ENCODE measurements at places on chromosomes 7 and 10.

DNA sequence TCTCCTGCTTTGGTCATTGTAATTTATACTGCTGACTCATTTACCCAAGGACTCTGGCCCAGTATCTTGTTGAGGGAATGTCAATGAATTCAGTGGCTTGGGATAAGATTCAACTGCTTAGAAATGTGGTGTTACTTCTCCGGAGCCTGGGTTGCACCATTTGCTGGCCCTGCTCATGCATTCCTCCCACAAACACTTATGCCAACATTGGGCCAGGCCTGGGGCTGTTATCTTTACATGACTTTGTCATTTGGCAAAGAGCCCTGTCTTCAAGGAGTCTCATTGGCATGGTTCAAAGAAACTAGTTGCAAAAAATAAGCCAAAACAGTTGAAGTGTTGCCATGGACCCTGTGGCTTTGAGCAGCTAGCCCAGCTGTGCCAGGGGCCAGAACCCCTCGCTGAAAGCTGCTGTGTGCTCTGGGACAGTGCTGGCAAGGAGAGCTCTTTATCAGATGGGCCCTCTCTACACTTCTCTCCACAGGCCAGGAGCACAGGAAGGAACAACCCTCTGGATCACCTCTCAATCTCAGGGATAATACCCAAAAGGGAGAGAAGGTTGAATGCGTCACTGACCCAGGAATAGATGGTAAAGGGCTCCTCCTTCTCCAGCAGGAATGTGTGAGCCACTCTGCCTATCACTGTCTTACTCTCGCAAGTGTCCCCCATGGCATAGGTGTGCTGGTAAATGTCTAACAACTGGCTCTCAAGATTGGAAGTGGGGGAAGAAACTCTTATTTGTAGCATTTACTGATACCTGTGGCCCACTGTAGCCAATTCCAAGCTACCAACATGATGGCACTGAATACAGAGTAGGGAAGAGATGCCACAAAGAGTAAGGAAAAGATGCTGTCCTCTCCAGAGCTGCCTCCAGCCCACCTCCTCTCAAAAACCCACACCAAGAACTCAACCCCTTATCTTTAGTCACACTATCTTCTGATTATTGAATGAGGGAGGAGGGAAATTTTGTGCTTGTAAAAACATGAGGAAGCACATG, 23.5 kb upstream of the PDE1C start:
- no peak for DNase-seq

GRCh38 chr7:129123510-129123857, 21.0 kb upstream of the TSPAN33 start:
- DNase-seq = no peak

DNA sequence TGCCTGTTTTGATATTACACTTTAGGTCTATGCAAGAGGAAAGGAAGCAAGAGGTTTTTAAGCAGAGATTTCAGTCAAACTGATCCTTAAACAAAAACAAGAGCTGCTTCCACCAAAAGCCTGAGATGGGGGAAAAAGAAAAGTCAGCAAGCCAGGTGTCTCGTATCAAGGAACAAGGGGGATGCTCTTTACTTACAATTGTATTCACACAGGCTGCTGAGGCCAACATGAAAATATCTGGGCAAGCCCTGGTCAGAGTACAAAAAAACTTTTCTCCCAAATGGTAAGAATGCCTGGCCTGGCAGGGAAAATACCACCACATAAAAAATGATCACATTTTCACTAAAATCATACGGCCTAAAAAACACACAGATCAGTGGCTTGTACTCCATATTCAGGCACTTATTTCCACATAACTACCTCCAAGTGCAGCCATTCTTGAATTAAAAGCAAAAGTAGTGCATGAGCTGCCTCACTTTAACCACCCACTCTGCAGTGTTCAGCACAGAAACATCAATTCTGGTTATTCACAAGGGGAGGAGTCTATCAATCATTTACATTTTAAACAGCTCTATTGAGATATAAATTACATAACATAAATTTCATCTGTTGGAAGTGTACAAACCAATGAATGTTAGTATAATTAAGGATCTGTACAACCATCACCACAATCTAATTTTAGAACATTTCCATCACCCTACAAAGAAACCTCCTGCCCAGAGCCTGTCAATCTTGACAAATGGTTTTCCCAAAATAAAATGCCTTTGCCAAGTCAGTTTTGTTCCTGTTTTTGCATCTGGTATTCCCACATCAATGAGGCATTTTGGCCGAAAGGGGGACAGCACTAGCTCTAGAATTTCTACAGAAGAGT, 70.2 kb downstream of the GRB10 start:
- DNase-seq = no peak

GRCh38 chr7:81604075-81604807, 165.6 kb downstream of the HGF start:
- no peak for DNase-seq

DNA sequence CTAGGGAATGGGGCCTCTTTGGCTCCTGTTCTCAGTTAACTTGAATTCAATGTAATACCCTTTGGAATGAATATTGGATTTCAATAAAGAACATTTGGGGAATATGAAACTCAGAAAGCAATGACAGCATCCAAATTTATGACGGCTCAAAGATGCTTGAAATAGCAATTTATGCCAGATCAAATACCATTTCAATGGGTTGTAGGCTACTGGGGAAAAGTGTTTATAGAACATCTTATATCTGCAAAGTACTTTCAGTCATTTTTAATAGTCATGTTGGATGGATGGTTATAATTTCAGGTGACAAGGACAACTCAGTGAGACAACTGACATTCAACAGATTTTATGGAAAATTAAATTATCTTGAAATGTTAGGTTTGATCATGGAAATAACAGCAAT, 772.7 kb downstream of the PHTF2 start:
- no peak for DNase-seq

GRCh38 chr7:67450171-67450570, 453.5 kb downstream of the TYW1 start:
- DNase-seq = no peak

GRCh38 chr10:70899096-70899495, 10.7 kb upstream of the PCBD1 start:
- no peak for DNase-seq

GRCh38 chr7:84368122-84368521, 173.5 kb upstream of the SEMA3A start:
- no peak for DNase-seq

- DNase-seq = no peak
Measured at GRCh38 chr7:15625466-15625865, 61.0 kb downstream of the MEOX2 start.

DNA sequence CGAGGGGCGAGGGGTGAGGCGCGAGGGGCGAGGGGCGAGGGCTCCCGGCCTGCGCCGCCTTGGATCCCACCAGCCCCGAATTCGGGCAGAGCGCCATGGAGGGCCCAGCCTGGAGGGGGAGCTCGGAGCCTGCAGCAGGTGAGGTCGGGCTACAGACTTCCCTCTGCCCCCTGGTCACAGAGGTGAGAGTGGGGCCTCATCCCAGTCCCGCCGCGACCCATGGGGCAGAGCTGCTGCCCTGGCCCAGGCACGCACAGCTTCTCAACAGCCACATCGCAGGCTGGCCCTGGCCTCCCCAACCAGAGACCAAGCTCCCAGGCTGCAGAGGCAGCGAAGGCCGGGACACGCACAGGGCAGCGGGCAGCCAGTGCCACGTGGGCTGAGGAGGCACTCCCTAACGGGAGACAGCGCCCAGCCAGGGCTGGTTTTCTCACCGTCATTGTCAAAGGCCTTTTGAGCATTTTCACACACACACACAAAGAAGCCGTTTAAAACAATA, 191.8 kb downstream of the PTPRN2 start:
- DNase-seq = no peak

DNA sequence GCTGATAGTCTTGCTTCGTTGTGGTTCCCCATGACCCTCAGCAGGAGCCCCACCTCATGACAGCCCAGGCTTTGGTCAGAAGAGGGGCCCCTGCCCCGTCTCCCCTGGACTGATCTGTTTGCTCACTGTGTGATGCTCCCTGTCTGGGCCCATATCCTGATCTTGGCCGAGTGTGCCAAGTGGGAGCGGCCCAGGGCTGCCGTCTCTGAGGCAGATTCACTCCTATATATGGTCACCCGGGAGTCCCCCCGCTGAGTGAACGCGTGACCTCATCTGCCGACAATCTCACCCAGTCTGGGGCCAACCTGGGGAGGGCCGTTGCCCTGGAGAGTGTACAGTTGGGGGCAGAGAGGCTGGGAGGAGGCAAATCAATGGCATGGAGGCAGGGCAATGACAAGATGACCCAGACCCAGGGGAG, 34.5 kb downstream of the PPIF start:
- DNase-seq = no peak

DNA sequence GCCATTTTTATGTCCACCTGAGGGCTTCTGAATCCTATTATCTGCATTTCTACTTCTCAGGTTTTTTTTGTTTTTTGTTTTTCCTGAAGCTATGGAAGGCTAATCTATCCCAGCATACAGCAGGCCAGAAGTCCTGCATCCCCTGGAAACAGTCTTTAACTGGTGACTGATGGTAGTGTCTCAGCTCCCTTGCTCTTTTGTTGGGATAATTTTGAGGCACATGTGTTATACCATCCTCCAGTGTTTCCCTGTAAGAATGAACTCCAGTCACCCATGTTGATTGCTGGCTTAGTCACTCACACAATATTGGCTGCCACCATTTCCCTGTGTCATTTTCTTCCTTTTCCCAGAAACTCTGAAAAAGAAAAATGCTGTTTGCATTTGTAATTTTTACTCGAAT, 1094.0 kb upstream of the LRRN3 start:
- no peak for DNase-seq

- no peak for DNase-seq
Measured at GRCh38 chr7:73519867-73520672, 2.0 kb downstream of the BAZ1B start.

- DNase-seq = no peak
Measured at GRCh38 chr7:8197994-8198698, 63.8 kb downstream of the ICA1 start.

DNA sequence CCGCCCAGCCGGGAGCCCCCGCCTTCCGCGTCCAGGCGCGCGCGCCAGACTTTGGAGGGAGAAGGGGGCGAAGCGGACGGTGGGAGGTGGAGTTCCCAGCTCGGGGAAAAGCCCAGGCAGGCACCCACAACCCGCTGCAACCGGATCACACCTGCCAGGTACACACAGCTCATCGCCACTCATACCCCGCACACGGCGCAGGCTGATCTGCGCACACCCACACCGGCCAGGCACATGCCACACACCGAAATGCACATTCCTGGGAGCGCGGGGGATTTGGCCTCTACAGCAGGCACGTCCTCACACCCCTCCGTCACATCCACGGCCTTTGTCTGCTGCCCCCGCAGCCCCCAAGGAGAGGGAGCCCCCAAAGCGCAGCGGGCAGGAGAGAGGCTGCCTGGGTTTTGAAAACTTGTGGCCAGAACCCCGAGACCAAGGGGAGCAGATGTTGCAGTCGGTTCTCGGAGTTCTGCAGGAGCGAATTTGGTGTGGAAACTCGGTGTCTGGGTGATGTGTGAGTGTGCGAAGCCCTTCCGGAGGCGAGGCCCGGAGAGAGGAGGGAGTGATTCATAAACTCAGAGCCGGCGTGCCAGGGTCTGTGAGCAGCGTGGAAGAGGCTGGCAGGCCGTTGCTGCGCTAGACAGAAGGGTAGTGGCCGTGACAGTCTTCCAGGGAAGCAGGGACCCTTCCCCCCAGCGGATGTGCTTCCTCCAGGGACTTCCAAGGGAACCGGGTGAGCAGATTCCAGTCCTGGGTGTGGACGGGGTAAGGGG, 734 bp downstream of the CHST3 start:
- DNase-seq = no peak

GRCh38 chr7:108093851-108094331, 36.3 kb downstream of the LAMB4 start:
- DNase-seq = no peak

GRCh38 chr10:49187950-49188761, at the start of gene TMEM273:
TMEM273 (minus strand) TSS chr10:49188391; CDS start chr10:49188336, 55 bp downstream.
- no peak for DNase-seq

DNA sequence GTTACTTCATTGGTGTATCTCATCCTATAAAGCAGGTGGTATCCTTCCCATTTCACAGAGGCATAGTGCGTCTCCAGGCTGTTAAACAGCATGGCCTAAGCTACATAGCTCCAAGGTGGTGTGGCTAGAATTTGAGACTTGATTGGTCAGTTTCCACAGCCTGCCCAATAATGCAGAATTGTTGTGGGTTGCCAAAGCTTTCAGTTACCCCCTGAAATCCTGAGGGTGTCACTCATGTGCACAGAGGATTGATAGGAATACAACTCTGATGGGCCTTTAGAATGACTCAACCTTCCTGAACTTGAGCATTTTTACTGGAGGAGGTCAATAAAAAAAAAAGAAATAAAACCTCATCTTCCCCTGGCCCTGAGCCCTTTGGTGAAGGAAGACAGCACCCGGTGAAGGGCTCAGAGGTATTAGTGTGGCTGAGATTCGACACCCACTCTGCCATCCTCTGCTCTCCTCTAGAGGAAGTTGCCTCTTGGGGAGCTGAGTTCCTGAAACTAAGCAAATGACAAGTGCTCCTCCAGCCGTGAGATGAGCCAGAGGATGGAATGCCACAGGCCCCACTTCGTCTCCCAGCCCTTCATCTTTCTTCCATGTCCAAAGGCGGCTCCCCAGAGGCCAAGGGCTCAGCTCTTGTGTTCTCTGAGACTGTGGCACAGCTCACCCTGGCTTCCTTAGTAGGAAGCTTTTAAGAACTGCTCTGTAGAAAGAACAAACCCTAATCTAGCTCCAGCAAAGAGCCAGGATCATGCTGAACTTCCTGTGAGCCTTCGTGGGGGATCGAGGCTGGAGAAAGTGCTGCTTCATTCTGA, 1.0 kb downstream of the ACSL5 start:
- DNase-seq = no peak

DNA sequence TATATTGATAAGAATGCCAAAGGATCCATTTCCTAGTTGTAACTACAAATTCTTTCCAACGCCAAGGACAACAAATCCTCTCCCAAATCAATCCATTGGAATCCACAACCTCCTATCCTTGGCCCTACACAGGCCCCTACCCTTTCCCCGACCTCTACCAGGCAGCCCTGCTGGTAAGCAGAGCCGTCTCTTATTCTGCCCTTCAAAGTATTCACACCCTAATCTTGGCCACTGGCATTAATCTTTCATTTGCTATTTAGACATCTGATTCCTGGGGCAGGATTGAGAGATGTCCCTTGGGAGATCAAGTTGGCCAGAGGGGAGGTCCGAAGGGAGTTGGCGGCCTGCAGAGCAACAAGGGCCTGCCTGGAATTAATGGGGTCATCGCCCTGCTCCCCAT, 161.4 kb downstream of the PLXNA4 start:
- DNase-seq = no peak

DNA sequence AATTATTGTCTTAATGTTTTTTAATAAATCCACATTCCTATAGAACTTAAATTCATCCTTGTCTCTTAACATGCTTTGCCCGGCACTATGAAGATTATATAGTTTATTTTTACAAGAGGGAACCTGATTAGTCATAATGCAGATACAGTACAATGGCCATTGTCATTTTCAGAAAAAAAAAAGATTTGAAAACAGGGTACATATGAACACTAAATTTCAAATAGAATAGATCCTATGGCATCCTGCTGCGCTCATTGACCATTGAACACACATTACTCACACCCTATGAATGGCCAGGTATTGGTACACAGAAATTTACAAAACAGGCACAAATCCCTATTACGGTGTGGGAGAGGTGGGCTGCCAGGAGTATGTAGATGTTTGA, 2.0 kb upstream of the KLF6 start:
- DNase-seq = no peak

GRCh38 chr7:153588586-153588985, 463.6 kb upstream of the DPP6 start:
- DNase-seq = no peak
